Peyer's patch (tissue), 4 donors: ENCODE measurements at places on chromosomes 6 and 20.
A peak's percentile ranks its signal among the peaks of the same experiment; 100 is the strongest.

GRCh38 chr20:14446446-14446845 is 109.0 kb upstream of the FLRT3 start:
- DNase-seq, result no peak

DNA sequence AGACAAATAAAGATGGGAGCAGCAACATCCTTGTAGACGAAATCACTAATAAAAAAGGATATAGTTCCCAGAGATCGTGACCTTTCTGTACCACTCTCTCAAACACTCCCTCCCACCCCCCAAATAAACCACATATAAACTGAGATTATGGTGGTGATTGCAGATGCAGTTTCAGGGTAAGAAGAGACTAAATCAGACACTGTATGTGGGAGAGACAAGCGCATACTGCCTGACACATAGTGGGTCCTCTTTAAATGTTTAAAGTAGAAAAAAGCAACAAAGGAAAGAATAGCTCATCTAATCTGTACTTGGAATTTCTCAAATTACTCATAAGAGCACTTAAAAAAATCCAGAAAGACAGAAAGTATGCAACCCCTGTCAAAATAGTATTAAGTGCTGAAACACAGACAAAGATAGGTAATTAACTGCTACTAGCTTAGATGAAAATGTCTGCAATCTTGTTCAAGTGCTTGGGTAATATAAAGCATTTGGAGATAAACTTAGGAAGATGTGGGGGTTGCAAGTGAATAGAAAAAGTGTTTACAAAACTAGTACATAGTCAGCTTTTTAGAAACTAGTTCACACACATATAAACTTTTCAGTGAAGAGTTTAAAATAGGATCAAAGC is 151.6 kb downstream of the BACH2 start:
- DNase-seq, result no peak

DNA sequence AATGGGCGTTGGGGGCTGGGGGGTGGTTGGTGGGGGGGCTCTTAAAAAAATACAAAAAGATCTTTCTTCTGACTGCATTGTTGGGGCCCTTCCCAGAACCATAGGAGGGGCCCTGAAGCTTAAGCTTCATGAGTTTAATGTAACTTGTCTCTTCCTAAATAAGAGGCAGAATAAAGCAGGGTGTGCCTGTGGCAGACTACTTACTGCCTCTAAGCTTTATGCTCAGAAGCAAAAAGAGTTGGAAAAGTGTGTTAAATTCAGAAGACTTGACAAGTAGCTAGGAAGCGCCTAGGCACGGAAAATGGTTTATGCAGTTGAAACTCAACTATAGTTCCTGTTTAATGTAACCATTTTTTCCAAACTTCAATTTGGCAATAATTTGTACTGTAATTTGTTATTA is 44.5 kb downstream of the TIAM2 start:
- DNase-seq, result no peak

DNA sequence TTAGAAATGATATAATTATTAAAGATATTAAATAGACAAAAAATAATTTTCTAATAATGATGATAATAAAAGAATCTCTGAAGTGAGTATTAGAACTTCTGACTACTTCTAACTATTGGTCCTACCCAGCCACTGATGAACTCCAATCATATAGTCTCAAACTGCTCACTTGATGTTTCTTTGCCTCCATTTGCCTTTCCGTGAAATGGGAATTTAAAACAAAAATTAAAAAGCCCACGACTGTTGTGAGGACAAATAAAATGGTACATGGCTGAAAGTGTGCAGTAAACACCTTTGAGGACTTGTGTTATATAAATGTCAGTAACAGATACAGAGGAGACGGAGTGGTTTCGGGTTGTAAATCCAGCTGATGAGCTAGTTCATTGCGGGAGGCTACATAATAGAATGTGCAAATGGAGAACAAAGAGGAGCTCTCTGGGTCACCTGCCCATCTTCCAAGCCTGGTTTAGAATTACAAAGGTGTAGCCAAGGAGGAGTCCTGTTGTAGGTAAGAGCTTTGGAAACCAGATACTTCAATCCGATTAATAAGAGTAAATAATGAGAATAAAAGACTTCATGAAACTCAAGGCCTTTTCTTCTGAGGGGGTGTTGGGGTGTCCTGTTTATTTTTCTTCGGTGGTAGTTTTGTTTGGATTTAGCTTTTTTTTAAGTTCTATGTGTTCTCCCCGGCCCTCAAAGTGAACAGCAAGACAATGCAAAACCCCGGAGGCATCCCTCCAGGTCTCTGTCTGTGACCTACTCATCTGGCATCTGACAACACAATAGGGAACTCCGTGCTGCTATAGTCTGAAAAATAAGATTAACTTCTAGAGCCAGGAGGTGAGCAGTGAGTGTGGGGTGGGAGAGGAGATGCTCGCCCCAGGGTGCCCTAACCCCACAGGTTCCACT is 4.4 kb upstream of the PXDC1 start:
- peak; percentile 64 for DNase-seq

GRCh38 chr6:20252311-20252710 is 40.0 kb upstream of the MBOAT1 start:
- no peak for DNase-seq

GRCh38 chr6:39884696-39885095 is 49.6 kb downstream of the MOCS1 start:
- no peak for DNase-seq
